Body of pancreas (tissue), 4 donors: ENCODE measurements at places on chromosomes 1 and 21. TPM values are rescaled to one million over a fixed set of nuclear protein-coding genes. Genes with fewer than 3 reads are reported as not detected.

The GBP6 gene
- total RNA-seq: not detected

- no peak for DNase-seq
These were observed 33.1 kb upstream of the FOXO6 start for GRCh38 chr1:41328001-41328615.

The ARHGEF10L gene
- 93.1 TPM for total RNA-seq

DNA sequence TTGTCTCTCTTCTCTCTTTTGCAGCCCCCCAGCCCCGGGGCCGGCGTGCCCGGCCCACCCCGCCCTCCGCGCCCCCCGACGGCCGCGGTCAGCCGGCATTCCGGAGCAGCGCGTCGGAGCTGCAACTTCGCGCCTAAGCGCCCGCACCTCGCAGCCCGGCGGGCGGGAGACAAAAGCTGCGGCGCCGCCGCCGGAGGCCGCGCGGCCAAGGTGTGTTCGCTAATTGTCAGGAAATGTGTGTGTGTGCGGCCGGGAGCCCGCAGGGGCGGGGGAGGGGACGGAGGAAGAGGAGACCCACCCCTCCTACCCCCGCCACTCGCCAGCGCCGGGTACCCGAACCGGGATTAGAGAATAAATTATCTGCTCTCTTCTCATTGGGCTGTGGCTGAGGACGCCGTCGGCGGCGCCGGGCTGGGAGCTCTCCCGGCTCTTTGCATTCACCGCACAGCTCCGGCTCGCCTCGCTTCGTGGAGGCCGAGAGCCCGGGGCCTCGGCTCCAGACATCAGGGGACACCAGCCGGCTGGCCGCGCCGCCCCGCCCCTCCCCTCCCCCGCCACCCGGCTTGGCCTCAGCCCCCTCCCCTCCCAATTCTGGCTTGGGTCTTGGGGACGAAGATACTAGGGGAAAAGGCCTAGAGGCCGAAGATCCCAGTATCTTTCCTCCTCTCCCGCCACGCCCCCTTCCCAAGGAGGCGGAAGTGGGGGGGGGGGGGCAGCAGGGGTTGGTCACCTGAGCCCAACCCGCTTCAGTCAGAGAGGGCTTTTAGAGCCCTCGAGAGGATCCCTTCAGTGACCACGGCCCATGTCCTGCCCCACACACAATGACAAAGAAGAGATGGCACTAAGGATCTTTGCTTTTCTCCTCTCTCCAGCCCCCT, 1.3 kb upstream of the BLACAT1 start:
- no peak for DNase-seq

GRCh38 chr1:53335661-53336060, 7.8 kb upstream of the LRP8 start:
- no peak for DNase-seq

GRCh38 chr1:215584389-215584788, 17.3 kb downstream of the KCTD3 start:
- no peak for DNase-seq

DNA sequence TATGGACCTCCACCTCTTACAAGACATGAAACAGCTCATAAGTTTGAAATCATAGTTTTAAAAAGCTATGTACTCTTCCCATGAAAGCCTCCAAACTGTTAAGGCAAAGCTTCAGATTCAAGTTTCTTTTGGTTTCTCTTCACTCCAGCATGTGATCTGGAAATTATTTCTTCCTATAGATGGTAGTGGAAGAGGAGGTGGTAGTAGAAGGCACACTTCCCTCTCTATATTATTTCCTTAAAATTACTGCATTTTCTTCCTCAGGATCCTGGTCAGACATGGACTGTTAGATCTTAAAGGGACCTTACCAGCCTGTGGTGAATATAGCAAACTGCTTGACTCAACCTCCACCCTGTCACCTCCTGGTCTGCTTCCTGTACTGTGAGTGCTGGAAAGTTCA, 31.9 kb downstream of the NHLH2 start:
- DNase-seq: no peak

GRCh38 chr1:31467005-31467674, 54.1 kb downstream of the SERINC2 start:
- no peak for DNase-seq

DNA sequence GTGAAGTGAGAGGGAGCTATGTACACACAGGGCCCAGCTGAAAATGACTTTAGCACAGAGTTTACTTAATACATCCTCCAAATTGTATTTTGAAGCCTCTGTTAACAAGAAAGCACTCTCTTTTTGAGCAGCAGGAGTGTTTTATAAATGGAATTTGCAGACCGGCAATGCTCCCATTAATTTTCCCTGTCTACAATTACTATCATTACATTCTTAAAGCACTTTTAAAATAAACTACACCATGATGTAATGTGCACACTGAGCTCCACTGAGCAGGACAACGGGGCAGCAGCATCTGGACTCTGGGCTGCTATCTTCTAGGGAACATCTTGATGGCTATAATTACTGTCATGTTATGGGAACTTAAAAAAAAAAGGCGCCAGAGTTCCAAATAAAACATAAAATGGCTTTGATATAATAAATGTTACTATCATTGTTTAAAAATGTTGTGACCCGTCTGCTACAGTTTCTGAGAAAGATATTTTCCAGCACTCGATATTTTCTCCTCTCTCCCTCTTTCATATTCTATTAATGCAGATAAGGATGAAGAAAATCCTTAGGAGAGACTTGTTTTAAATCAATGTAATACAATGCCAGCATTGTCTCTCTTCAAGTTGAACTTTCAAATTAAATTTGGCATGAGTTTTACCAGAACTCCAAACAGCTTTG, 150.9 kb downstream of the HLX start:
- no peak for DNase-seq

GRCh38 chr21:44399151-44399954, 45.9 kb downstream of the TRPM2 start:
- DNase-seq: no peak

DNA sequence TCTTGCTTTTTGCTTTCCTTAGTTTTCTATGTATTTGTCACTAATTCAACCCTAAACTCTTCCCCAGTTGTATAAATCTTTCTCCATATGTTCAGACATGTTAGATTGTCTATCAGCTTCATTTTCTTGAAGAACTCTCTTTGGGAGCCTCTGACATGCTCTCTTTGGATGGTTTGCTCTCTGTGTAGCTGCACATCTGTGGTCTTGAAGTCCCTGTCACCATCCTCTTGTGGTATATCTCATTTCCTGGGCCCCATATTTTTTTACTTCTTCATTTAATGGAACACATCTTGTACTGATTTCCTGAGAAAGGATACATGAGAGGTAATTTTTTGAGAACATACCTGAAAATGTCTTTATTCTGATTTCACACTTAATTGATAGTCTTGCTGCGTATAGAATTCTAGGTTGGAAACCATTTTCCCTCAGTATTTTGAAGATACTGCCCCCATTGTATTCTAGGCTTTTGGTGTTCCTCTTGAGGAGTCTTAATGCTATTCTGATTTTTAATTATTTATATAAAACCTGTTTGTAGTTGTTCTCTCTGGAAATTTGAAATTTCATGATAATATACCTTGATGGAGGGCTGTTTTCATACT, 72.6 kb downstream of the ST3GAL3 start:
- DNase-seq: no peak

DNA sequence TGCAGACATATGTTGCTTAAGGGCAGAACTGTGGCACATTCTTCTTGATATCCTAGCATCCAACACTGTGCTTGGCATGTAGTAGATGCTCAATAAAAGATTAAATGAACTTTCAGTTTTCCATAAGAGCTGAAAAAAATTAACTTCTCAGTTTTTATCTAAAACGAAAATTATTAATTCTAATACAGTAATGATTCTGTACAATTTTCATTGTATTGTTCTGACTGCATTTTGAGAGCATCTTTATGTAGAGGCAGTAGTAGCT, 46.6 kb downstream of the FGGY start:
- DNase-seq: no peak

The TNFRSF4 gene
- 2.6 TPM for total RNA-seq

DNA sequence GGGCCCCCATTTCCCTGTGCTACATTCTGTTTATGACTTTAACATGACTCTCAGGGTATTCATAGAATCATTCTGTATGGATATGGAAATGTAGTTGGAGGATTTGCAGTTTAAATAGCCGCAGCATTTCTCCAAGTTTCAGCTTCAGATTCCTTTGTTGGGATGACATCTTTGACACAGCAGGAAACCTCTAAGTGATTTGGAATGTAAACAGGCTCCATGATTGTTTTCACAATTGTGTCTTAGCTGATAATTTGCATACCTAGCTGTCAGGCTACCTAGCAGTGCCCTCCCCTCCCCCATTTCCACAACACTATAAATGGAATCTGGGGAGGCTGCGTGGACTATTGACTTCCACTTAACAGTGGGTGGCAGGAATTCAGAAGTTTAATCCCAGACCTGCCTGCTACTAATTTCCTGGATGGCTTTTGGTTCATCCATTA, 290.2 kb downstream of the HLX start:
- DNase-seq: peak; percentile 16

DNA sequence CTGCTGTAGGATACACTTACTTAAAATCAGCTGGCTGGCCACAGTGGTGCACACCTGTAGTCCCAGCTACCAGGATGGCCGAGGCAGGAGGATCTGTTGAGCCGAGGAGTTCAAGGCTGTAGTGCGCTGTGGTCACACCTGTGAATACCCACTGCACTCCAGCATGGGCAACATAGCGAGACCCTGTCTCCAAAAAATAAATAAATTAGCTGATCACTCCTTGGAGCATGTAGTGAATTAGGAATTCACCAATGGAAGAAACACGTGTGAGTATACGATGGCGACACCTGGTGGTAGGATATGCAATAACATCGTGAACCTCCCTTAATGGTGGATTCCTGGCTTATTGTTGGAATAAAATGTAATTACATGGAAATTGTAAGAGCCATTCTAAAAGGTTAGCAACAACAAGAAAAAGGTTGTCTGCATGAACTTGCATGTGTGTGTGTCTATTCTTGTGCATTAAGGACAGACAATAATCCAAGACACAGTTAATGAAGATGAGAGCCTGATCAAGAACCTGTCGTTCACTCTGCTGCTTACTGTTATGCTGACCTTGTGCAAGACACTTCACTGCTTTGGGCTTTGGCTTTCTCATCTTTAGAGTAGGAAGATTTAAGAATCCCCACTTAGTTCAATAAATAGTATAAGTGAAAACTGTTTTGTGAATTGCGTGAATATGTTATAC, 38.6 kb upstream of the COX20 start:
- DNase-seq: peak; percentile 83

The CAPN2 gene
- 90.0 TPM for total RNA-seq

DNA sequence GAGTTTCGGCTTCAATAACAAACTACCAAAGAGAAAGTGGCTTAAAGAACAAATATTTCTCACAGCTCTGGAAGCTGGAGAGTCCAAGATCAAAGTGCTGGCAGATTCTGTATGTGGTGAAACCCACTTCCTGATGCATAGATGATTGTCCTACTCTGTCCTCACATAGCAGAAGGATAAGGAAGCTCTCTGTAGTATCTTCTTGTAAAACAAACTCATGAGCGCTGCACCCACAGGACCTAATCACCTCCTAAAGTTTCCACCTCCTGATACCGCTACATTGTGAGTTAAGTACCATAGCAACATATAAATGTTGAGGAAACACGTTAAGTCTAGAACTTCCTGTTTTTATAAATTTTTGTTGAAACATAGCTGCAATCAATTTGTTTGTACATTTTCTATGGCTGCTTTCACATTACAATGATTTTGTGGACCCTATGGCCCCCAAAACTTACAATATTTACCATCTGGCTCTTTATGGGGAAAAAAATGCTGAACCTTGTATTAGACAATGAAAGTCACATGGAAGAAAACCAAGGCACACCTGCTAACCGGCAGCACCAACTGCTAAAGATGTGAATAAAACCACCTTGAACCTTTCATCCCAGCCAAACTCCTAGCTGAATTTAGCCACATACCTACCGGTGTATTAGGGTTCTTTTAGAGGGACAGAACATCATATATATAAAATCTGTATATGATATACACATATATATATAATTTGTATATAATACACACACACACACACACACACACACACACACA, 1423.4 kb downstream of the NCAM2 start:
- DNase-seq: no peak

- DNase-seq: no peak
These were observed 10.4 kb downstream of the CBR3 start for GRCh38 chr21:36145259-36145658.

GRCh38 chr1:9887070-9887469, 23.0 kb downstream of the CTNNBIP1 start:
- DNase-seq: no peak

DNA sequence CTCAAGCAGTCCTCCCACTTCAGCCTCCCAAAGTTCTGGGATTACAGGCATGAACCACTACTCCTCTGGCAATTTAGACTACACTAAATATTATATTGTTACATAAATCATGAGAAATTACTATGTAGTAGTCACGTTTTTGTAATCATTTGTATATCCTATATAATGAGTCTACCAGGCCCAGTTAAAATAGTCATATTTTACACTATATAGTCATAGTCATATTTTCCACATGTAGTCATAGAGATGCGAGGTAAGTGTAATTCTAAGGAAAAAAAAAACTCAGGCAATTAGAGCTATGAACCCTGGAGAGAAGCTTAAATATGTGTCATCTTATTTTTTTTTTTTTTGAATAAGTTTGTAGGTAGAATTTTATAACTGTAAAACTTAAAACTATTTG, 90.0 kb downstream of the FNBP1L start:
- no peak for DNase-seq

GRCh38 chr1:86394416-86394815, 1.7 kb downstream of the ODF2L start:
- no peak for DNase-seq

DNA sequence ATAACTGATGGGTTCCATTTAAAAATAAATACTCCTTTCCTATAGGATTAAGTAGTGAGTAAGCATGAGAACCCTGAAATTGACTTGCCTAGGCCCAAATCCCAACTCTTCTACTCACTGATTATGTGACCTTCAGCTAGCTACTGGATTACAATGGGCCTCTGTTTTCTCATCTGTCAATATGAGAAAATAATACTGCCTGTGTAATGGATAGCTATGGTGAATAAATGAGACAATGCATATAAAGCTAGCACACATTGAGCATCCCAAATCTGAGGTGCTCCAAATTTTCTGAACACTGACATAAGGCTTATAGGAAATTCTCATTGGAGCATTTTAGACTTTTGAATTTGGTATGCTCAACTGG, 5.3 kb upstream of the LRRC8C start:
- no peak for DNase-seq

- no peak for DNase-seq
These were observed 239.6 kb upstream of the BEND5 start for GRCh38 chr1:49016030-49016977.

DNA sequence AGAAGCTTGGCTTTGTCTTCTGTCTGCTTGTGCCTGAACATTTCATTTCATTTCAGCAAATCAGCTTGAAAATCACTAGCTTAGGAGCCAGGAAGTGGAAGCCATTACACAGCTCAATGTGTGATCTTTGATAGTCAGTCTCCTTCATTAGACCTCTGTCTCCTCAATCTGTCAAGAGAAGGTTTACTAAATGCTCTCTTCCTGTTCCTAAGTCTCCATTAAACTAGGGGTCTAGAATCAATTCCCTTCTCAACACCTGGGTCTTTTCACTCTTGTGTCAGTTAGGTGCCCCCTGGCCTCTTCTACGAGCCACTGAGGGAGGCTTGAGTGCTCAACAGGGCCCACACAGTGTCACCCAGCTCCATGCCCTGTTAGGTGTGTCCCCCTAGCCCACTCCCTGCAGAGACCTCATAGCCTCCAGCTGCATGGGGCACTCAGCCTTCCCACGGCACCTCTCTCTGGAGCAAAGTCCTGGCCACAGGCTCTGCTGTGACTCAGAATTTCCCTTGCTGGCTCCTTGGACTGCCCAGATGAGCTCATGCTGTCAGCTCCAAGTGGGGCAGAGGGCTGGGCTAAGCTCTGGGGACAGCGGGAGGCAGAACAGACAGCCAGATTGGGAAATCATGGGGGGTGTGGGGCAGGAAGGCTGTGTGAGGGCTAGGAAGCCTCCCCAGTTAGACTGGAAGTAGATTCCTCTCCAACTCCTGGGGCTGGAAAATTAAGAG, 115.7 kb upstream of the IPO9 start:
- peak; percentile 99 for DNase-seq
